BE2C (cell line): ENCODE measurements at places on chromosomes 4 and X.

GRCh38 chrX:65586491-65586890 is 51.9 kb upstream of the LAS1L start:
- no peak for DNase-seq

- no peak for DNase-seq
These were observed 82.6 kb downstream of the HADH start for GRCh38 chr4:108072300-108072699.

- no peak for DNase-seq
These were observed 15.7 kb upstream of the H2AZ1 start for GRCh38 chr4:99965674-99966350.

- DNase-seq = no peak
These were observed 61.3 kb downstream of the NPNT start for GRCh38 chr4:105956569-105956968.

- no peak for DNase-seq
These were observed 52.6 kb upstream of the ARX start for GRCh38 chrX:25068340-25068739.

DNA sequence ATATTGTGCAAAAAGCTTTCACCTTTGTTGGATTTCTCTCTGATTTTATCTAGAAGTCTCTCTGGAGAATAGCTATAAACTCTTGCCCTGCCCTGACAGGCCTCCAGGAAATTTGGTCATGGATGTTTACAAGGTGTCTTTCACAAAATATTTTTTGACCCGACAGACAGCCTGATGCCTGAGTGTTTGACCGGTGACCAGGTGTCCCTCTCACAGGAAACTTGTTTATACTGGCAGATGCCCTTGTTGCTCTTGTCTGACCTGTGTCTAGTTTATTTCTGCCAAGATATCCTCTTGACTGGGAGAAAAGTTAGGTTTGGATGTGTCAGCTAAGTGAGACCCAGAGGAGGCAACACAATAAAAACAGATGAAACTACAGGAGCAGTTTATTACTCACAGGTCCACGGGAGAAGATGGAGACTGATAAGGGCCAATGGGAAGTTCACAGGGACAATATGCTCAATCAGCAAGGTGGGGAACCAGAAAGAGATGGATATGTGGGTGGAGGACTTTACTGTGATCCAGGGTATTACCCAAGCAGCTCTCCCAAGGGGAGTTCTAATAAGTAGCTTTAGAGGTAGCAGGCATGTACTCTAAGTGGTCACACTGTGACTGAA is 243.3 kb downstream of the ARAP2 start:
- DNase-seq = no peak

- DNase-seq = no peak
These were observed 334.9 kb downstream of the DCTD start for GRCh38 chr4:182582245-182582644.

GRCh38 chr4:688854-689681 is at the start of gene SLC49A3:
SLC49A3 (minus strand) TSS chr4:689151; CDS start chr4:689127, 24 bp downstream.
- no peak for DNase-seq

DNA sequence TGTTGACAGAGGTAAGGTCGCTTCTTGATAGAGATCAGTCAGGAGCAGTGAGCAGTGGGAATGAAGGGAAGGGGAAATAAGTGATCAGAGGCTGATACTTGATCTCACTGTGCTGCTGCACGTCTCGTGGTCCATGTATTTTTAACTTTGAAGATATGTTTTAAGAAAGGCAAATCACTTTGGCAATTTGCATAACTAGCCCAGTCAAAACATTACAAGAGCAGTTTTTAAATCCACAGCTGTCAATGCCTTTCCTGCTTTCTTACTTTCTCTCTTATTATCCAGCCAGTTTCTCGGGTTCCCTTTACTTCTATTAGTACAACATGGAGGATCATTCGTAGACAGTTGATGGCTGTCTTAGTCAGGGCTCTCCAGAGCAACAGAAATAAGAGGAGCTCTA is 472.8 kb downstream of the TMA16 start:
- DNase-seq = no peak

DNA sequence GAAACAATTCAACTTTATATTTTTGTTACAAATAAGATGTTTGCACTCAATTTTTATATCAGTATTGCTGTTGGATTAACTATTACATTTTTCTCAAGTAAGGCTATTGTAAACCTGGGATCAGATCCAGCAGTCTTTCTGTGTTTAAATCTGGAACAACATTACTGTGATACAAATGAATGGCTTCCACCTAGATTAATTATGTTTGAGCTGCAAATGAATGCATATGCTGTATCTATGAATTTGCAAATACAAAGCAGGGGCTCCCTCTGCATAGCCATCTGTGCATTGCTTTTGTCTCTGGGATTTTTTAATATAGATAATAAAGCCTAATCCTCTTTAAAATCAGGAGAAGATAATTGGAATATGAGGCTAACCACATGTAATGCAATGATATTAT is 69.8 kb upstream of the NEIL3 start:
- no peak for DNase-seq
